HepG2 (cell line): ENCODE measurements at places on chromosomes 11 and 22. TPM values are rescaled to one million over a fixed set of nuclear protein-coding genes. Genes with fewer than 3 reads are reported as not detected.

Gene TRAPPC4
- total RNA-seq = 97.4 and 124 TPM in 2 replicates

Gene KRTAP5-2
- total RNA-seq = not detected in 2 replicates

Gene SORL1
- 10.5 and 21.3 TPM in 2 replicates for total RNA-seq

Gene CTSW
- total RNA-seq = not detected in 2 replicates

Gene FAT3
- not detected in 2 replicates for total RNA-seq

- no peaks in the 10 kb centered on the region for H3K4me1 ChIP-seq
- no peaks in the 10 kb centered on the region for H3K27me3 ChIP-seq
- peaks cover 5% of the 10 kb centered on the region; the same call in 1 of the 3 replicates for H3K36me3 ChIP-seq
- H3K4me3 ChIP-seq = no peak overlapping the region
These were observed 256.8 kb downstream of the TBC1D22A start for GRCh38 chr22:47019012-47019790.

GRCh38 chr11:115279813-115280761 is 224.1 kb downstream of the CADM1 start:
- H3K27me3 ChIP-seq = no peaks in the 10 kb centered on the region
- peaks cover 30% of the 10 kb centered on the region for H3K4me1 ChIP-seq
- H3K4me3 ChIP-seq = 0 out of 2 replicates have a peak overlapping the region, but pooled peaks have one; percentile 3
- DNase-seq = peak; percentile 87
- H3K27ac ChIP-seq = peak overlapping the region; percentile 56
- H3K36me3 ChIP-seq = no peaks in the 10 kb centered on the region; the same call in 2 of the 3 replicates

DNA sequence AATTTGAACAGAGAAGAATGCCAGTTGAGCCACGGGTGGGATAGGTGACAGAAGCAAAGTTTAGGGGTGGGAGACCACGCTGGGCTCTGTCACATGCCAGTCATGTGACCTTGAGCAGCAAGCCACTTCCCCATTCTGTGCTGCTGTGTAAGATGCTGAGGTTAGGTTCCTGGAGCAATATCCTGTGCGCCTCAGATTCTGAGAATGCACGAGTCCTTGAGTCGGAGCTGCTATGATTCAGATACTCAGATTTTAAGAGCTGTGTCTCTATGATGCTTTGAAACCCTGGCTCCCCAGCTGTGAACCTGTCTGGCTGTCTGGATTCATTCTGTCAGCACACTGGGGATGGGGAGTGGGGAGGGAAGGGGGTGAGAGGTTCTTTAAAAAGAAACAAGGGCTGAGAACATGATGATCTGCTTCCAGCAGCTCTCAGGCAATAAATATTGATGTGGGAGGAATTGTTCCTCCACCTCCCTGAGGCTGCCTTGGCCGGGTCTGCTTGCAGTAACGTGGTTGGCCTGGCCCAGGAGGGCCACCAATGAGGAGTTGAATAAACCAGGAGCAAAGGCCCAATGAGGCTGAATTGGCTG is 24.0 kb downstream of the SLCO2B1 start:
- no peak overlapping the region for H3K27ac ChIP-seq
- DNase-seq = no peak
- no peaks in the 10 kb centered on the region; the same call in 1 of the 2 replicates for H3K36me3 ChIP-seq

DNA sequence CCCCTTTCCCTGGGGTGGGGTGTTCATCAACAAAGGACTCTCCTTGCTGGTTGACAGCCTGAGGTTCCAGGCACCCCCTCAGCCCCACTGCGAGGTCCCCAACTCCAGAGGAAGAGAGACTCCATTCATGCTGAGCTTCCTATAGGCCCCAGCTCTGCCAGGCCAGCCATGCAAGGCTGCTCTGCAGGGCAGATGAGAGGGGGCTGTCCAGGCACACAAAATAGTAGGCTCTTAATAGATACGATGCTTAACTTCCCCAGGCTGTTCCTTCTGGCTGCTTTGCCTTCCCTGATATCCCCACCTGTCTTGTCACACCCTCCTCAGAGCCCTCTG is 45.0 kb upstream of the CRYBB3 start:
- peaks cover 12% of the 10 kb centered on the region for H3K4me1 ChIP-seq
- peaks cover 4% of the 10 kb centered on the region; the same call in 1 of the 3 replicates for H3K36me3 ChIP-seq
- H3K27me3 ChIP-seq = no peaks in the 10 kb centered on the region
- H3K27ac ChIP-seq = no peak overlapping the region

DNA sequence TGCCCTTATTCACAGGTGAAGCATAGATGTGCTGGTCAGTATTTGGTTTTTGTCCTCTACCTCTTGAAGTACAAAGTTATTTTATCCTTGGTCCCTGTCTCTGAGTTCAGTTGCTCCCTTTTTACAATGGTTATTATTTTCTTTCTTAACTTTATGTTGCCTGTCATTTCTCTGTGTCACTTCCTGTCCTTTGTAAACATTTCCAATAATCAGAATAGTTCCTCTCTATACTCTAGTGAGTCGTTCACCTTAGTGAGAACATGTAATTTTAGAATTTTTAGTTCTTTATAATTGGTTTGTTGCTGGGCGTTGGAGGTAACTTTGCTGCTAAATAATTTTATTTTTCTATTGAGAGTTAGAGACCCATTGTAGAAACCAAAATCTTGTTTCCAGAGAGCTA is 16.0 kb downstream of the CSTPP1 start:
- no peak overlapping the region for H3K4me3 ChIP-seq
- no peak for DNase-seq
- peaks cover 29% of the 10 kb centered on the region for H3K4me1 ChIP-seq
- H3K36me3 ChIP-seq = no peaks in the 10 kb centered on the region
- H3K27me3 ChIP-seq = no peaks in the 10 kb centered on the region
- no peak overlapping the region for H3K27ac ChIP-seq

- H3K27me3 ChIP-seq = no peaks in the 10 kb centered on the region
- no peak overlapping the region for H3K4me3 ChIP-seq
- H3K4me1 ChIP-seq = peaks cover 20% of the 10 kb centered on the region
These were observed 78.8 kb downstream of the CABIN1 start for GRCh38 chr22:24089951-24090350.
